ENCODE measurements at places on chromosomes 4 and X.

- DNase-seq = no peak
Measured at GRCh38 chr4:15438939-15439524, 11.2 kb downstream of the C1QTNF7 start.

GRCh38 chr4:1219566-1219950, 29.4 kb downstream of the CTBP1 start:
- DNase-seq = no peak

DNA sequence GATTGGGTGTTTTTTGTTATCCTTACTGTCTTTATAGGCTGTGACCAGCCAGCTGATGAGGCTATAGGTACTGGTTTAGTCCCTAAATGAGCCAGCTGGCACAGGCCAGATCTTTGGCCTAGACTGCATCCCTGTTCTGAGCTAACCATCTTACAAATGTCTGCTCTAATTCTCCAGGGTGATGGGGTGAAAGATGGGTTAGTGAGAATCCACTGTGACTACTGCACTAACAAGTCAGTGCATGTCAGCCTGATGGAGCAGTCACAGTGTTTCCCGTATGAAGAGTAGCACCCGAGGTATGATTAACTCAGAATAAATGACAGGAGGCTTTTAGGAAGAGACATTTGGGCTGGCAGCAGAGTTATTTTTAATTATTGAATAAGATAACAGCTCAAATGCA, 181.0 kb downstream of the DCTD start:
- no peak for DNase-seq

DNA sequence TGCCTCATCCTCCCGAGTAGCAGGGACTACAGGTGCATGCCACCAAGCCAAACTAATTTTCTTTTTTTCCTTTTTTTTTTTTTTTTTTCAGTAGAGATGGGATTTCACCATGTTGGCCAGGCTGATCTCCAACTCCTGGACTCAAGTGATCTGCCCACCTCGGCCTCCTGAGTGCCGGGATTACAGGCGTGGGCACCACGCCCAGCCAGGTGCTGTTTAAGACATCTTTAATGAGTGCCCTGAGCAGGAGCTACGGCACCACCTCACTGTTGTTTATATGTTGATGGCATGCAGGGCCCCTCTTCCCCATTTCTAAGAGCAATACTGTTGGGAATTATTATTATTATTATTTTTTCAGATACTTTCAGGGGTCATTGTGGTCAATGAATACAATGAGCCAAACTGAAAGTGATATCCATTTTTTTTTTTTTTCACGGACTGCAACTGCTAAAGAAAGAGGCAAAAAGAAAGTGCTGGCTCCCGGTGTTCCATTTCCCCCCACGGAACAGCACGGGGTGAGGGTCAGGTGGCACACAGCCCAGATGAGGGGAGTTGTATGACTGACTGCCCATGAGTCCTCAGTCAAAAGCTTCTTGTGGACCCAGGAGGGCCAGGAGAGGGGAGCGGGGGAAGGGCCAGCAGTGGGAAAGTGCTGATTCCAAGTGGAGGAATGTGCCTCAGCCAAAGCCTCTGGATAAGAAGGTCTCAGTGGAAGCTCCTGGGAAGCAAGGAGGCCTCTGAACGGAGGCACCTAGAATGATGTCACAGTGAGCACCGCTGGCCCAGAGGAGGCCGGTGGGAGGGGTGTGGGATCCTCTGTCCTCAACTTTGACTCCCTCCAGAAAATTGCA, 101.8 kb upstream of the HPF1 start:
- DNase-seq = no peak

DNA sequence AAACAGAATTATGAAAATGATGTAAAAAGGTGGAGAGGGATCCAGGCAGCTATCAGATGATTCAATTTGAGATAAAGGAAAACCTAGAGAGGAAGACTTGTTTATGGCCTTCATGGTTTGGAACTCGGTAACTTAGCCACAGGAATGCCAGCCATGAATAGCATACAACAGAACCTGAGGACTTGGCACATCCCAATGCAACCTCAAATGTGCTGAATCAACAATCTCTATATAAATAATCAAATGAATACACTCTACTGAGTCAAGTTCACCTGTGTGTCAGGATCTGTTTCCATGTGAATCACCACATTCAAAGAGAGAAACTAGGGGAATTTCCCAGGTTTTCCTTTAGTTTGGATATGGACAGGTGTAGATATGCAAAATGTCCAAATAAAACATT, 86.9 kb downstream of the MBNL3 start:
- DNase-seq = no peak

DNA sequence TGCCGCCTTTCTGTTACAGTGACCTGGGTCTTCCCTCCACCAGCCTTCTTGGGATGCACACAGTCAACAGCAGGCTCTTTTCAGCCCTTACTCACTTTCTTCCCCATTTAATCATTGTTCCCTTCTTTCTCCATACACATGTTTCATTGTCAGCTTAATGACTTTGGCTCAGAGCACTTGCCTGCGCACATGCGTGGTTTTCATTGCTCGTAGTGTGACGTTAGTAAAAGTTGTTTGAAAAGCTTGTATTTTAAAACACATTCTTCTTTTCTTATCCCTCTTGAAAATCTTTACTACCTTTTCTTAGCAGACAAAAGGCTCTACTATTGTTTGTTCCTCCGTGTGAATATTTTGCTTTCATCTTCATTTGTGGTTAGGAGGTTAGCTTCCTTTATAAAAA, 19.7 kb upstream of the SCOC start:
- no peak for DNase-seq

DNA sequence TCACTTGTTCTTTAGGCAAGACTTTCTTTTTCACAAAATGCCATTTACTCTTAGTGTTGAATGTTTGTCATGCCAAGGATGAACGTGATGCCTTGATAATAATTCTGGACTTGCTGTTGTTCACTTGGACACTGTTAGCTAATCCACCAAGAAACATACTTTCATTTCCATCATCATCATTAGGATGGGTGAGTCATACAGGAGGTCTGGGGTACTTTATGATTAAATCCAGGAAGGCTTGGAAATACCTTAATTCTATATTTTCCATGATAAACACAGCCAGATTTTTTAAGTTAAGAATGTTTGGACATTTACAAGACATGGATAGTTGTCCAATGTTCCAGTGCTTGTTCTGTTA, 260.7 kb upstream of the GIMD1 start:
- DNase-seq = no peak

DNA sequence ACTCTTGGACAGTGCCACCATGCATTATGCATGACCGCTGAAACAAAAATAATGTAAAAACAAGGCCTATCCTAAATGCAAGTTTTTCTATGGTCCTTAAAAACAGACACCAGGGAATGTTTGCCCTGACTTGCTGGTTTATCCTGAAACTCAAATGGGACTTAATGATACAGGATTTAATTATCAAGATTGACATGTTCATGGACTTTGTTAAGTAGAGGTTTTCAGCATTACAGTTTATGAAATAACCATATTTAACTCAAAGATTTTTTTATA, 1.3 kb downstream of the NFKB1 start:
- no peak for DNase-seq

DNA sequence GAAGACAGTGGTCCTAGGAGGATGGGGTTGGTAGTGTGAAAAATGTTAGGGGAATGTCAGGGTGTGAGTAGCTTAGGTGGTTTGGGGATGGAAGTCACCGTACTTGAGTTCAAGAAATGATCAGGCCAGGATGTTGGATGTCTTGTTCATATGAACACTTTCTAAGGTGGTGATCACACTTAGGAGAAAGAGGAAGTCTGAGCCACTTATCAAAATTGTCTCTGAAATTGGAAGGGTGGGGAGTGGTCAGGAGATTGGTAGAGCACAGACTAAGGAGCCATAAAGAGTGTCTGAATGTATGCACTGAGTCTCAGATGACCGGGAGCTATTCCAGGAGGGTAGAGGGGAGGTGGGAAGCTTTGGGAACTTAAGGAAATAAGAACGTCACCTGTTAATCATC, 17.3 kb downstream of the CMC4 start:
- DNase-seq = no peak

DNA sequence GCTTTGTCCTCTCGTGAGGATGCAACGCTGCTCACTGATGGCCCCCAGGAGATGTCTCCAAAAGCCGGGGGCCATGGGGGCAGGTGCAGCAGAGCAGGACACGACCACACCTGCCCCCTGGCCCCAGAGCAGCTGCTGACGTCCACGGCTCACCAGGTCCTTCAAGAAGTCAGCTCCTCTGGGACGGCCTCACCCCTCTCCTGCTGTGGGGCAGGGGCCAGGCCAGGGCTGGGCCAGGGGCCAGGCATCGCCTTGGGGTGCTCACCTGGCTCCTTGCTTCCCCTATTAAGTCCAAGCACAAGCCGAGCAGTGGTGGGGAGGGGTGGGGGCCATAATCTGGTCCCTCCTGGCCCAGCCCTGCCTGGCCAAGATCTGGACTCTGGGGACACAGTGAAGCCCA, 28.6 kb upstream of the MXD4 start:
- DNase-seq = no peak

DNA sequence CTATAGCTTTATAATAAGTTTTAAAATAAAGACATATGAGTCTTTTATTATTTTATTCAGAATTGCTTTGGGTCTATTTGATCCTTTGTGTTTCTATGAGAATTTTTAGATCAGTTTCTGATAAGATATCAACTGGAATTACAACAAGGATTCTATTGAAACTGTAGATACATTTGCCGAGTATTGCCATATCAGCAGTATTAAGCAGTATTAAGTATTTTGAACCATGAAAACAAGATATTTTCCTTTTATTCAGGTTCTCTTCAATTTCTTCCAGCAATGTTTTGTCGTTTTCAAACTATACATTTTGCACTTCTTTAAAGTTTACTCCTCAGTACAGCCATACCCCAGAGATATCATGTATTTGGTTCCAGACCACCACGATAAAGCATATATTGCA, 598.8 kb downstream of the DACH2 start:
- DNase-seq = no peak
